Activated T-cell treated with anti-CD3 and anti-CD28 coated beads for 24 hours (primary cell): ENCODE measurements at places on chromosomes 13 and 19.

- peak; percentile 87 for DNase-seq
Observed at GRCh38 chr13:30408319-30409101, 13.8 kb upstream of the UBE2L5 start.

DNA sequence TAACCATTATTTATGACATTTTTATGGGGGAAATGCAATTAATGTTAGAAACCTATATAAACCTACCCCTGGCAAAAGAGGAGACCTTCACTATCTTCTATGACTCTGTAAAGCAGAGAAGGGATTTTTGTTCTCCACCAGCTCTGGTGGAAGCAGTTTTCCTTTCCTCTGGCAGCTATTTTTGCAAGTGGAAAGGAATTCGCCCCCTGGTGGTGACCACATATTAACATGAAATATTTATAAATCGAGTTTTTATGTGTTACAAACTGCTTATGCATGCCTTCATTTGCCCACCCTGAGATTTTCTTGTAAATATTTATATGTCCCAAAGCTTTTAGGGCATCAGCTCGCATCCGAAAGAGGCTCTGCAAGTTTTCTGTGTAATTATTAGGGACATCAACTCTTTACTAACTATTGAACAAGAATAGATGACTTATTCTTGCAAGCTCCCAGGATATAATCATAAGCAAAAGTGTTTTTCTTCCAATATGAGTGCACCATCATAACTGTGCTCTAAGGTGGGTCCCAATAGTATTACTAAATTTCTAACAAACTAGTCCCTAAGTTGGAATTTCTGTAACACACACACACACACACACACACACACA, 62.4 kb downstream of the SERTM1 start:
- peak; percentile 4 for DNase-seq

DNA sequence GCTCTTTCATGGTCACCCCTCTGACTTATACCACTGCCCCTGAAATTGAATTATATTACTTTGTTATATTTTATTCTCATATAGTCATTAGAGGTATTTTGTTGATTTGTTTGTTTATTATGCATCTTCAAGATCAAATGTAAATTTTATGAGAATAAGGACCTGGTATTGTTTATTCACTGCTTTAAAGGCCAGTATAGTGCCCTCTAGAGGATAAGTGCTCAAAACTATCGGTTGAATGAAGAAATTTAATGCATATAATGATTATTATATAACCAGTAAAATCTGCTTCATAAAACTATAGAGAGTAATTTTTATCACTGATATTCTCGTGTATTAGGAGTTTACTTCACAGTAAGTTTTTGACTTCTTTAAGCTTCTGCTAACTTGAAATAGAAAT, 1401.9 kb downstream of the SLITRK1 start:
- DNase-seq, result no peak

GRCh38 chr13:43905435-43906031, 25.8 kb downstream of the LACC1 start:
- peak; percentile 6 for DNase-seq

GRCh38 chr13:112702341-112702985, 12.6 kb downstream of the ATP11A start:
- no peak for DNase-seq

- no peak for DNase-seq
Observed at GRCh38 chr13:82294226-82294625, 1588.0 kb downstream of the SLITRK1 start.

DNA sequence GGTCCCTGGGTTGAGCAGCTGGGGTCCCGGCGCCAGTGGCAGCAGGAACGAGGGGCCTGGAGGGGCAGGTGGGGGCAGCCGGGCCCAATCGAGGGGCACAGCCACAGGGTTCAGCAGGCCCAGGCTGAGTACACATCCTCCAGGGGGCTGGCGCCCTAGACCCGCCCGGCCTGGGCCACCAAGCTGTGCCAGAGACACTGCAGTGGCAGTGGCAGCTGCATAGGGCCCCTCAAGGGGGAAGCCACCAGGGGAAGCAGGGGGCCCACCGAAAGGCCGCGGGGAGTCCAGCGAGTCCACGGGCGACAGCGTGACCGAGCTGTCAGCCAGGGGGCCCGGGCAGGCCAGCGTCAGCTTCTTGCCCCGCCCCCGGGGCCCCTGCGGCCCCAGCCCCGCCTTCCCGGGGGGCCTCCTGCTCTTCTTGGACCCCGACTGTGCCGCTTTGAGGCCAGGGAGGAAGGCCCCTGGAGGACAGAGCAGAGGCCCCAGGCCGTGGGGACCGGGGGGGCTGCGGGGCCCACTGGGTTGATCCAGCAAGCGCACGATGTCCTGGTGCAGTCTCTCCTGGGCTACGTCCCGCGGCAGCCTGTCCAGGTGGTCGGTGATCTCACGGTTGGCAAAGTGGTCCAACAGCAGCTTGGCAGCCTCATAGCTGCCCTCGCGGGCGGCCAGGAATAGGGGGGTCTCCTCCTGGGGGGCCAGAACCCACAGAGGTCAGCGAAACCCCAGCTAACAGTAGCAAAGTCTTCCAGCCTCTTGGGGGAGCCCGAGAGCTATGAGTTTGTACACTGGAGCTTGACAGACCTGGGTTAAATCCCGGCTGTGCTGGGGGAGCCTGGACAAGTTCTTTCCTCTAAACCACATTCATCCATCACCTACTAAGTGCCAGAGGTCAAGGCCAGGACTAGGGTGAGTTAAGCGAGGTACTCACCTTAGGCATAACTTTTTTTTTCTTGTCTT, 39.5 kb downstream of the NOTCH3 start:
- DNase-seq, result no peak

GRCh38 chr19:5681391-5682106, 722 bp downstream of the HSD11B1L start:
- DNase-seq, result no peak

DNA sequence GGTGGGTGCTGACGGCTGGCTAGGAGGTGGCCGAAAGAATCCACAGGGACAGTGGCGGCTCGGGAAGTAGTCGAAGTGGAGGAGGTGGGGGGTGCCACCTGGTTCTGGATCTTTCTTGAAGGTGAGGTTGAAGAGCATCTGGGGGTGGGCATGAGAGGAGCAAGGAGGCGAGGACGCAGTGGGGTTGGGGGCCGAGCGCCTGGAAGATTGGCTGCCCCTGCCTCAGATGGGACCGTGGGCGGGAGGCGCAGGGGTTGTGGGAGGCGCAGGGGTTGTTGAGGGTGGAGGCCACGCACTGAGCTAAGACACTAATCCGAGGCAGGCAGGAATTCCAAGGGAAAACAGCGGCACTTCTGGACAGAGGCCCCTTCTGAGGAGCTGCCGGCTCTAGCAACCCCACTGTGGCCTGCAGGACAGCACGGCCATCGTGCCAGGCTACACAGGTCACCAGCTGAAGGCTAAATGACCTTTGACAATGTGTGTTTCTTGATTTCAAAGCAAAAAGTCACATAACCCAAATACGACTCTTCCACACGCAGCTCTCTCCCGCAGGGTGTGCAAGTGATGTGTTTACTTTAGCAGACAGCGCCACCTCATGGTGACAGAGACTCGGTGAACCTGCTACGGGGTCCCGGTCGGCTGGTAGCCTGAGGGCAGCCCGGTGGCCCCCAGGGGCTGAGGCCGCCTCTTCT, 44.1 kb upstream of the RANBP3 start:
- peak; percentile 74 for DNase-seq

GRCh38 chr13:99078017-99078771, 100.3 kb upstream of the DOCK9 start:
- no peak for DNase-seq

DNA sequence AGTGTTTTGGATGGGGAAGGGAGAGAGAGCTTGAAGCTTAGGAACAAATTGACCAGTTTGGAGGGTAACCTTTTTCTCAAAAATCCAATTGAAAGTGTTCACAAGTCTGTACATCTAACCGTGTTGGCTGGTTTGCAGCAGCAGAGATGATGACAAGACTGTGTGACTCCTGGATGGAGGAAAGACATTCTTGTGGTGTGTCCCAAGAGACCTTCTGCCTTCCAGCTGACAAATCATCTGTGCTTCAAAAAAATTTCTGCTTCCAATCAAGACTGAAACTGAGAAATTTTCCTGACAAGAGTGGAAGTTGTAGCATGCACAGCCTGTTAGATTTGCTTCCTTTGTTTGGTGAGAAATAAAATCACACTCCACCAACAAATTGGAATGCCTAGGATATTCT, 56.2 kb downstream of the LACC1 start:
- DNase-seq, result no peak

GRCh38 chr19:16217716-16218451, 20.2 kb downstream of the AP1M1 start:
- no peak for DNase-seq

DNA sequence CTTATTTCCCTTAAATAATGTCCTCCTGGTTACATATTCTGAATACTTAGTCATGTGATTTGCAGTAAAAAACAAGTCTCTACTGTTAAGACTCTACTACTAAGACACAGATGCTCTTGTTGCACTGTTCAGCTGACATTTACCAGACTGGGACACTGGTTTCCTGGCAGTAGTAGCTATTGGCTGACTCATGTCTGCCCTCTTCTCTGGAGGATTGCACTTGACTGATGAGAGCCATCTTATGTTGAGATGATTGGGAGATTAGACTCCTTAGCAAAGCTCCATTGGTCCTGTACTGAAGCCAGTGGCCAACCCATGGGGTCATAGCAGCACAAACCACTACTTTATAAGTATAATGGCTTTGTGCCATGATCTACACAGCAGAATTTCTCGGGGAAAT, 1672.6 kb upstream of the PCDH20 start:
- no peak for DNase-seq

GRCh38 chr19:12199757-12200419, 37.0 kb downstream of the ZNF136 start:
- DNase-seq, result no peak

DNA sequence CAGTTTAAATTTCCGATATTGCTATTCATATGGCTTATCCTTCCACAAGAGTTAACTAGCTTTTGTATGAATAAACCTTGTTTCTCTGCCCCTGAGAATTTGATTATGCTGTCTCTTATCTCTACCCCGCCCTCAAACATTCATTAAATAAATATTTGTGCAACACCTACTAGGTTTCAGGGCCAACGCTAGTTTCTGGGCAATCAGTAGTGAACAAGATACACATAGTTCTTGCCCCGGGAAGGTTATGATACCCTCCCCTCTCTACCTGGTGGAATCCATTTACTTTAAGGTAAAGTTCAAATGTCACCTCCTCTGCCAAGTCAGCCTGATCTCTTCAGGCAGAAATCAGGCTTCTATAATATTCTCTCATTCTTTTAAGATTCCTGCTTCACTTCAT, 16.6 kb upstream of the USP12 start:
- DNase-seq, result no peak

DNA sequence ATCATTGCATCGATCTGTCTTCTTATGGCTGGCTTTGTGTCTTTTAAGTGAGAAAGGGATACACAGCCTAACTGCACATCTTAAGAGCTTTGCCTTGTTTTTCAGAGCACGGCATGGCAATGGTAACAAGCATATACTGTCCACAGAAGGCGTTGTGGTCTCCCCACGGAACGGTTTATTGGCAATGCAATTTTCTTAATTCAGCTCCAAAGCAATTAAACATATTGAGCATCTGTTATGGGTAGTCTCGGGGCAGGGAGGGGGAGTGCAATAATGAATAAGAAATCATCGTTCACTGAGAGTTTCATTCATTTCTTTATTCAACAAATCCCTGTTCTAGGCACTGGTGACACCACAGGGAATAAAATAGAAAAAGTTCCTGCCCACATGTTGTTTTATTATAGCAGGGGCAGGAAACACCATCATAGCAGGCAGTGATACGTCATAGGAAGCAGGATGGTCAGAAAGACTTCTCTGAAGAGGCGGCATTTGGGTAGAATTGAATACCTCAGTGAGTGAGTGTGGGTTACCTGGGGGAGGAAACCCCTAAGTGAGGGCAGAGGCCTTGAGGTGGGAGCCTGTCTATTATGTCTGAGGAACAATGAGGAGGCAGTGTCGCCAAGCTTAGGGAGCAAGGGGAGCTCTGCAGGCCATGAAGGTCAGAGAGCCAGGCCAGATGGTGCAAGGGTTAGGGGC, 185.7 kb upstream of the KL start:
- no peak for DNase-seq

- DNase-seq, result no peak
Observed at GRCh38 chr19:47660435-47660832, 51.5 kb downstream of the BICRA start.

DNA sequence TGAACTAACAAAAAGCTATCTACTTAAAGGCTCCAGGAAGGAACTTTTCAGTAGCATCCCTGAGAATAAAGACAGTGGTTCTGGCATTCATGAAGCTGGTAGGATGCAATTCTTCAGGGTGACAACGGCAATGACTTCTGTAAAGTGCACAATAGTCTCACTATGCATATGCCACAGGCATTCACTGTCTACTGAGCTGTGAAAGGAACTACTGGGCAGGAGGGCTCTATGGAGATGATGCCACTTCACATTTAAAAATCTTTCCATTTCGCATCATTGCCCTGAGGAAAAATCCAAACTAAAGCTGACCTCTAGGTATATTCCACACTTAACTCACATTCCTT, 2020.6 kb upstream of the PCDH20 start:
- DNase-seq, result no peak

DNA sequence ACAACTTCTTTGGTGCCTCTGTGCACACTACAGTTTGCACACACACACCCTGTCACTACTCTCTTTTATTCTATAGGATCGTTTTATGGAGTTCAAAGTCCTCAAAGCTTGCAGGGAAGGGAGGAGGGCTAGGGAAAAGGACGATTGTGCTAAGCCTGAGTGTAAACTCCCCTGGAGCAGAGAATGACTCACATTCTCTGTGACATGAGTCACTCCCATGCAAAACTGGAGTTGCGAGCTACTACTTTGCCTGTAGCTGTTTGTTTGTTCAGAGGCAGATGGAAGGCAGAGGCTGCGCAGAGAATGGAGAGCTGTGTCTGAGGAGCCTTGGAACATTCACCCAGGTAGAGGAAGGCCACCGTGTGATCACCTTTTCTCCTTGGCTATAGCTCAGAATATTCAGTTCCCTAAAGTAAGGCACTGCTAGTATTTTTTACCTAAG, 80.5 kb upstream of the MBNL2 start:
- no peak for DNase-seq

DNA sequence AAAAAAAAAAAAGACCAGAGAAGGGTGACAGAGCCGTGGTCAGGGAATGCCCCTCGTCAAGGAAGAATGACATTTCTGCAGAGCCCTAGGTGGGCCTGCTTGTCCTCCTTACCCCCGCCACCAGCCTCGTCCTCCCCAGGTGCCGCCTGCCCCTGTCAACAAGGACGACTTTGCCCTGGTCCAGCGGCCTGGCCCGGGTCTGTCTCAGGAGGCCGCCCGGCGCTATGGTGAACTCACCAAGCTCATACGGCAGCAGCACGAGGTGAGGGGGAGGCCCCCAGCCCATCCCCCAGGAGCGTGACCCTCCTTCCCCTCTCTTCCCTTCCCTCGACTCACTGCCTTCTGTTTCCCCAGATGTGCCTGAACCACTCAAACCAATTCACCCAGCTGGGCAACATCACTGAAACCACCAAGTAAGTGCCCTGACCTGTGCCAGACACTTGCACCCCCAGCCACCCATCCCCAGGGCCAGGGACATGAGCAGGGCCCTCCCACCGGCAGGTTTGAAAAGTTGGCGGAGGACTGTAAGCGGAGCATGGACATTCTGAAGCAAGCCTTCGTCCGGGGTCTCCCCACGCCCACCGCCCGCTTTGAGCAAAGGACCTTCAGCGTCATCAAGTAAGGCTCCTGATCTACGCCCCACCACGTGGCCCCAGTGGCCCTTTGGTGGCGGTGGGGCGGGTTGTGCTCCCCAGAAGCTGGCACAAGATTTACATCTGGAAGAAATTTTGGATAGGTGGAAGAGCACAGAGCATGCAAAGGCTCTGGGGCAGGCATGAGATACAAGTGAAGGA, 14.8 kb downstream of the PODNL1 start:
- no peak for DNase-seq

GRCh38 chr13:49218493-49219051, 1.6 kb upstream of the MLNR start:
- DNase-seq, result no peak
